ENCODE measurements at places on chromosomes 4 and X.

DNA sequence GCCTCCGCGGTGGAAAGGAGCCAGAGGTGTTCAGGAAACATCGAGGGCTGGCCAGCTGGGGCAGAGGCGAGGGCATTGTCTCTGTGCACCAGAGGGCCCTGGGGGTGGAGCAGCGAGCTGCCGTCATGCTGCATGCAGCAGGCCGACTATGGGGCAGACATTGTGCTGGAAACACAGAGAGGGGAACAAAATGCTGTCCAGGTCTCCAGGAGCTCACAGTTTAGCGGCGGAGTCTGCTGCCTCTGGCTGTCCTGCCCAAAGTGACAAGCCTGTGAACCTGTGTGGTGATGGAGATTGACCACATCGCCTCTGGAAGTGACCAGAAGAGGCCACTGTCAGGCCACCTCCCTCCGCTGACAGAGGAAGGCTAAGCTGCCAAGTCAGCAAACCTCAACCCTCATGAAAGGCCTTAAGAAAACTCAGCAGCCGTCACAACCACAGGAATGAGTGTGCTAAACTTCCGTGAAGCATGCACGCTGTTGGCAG, 20.1 kb upstream of the SASH3 start:
- DNase-seq, result peak; percentile 55

DNA sequence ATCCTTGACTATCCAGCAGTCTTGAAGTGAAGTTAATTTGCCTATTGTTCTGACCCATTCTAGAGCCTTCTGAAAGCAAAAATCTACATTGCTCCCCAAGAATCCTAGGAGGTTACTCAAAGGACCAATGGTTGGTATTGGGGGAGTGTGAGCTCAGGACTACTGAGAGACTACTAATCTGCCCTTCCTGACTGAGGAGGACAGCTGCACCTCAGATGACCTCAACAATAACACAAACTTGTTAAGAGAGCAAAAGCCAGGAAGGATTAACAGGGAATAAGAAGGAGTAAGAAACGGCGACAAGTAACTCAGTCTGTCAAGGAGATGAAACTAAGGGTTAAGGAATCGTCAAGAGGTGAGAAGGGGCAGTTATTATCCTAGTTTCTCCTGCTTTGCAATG, 43.4 kb downstream of the IDS start:
- DNase-seq, result no peak

DNA sequence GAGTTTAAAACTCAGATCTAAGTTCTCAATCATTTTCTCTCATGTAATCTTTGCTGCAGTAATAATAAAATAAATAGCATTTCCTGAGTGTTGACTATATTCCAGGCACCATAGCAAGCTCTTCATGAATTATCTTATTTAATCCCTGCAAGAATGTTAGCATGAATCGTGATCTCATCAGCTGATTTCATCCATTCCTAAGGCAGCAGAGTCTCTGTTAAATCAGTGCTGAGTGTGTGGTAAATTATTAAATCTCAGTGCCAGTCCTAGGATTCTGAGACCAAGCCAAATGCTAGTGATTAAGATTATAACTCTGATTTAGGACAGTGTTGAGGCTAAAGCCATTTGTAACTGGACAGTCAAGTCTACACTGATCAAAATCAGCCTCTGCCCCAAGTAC, 240.3 kb upstream of the TAPT1 start:
- DNase-seq, result no peak

DNA sequence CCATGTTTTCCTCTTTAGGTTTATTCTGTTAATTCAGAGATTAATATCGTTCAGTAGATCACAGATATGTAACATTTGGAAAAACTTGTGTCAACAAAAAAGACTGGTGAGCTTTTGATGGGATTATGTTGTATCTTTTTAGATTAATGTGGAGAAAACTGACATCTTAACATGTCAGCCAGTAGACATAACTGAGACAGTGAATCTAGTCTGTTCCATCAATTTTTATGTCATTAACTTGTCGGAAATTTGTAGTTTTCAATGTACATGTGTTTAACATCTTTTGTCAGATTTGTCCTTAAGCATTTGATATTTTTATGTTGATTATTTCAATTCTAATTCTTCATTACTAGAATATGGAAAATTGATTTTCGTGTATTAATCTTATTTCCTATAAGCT, 42.0 kb downstream of the APELA start:
- no peak for DNase-seq

- DNase-seq, result no peak
Observed at GRCh38 chr4:173189117-173189693, 20.6 kb downstream of the GALNT7 start.

GRCh38 chrX:147899379-147900114, 12.2 kb upstream of the FMR1 start:
- no peak for DNase-seq

- DNase-seq, result no peak
Observed at GRCh38 chrX:47620303-47620685, 637 bp upstream of the SYN1 start.

DNA sequence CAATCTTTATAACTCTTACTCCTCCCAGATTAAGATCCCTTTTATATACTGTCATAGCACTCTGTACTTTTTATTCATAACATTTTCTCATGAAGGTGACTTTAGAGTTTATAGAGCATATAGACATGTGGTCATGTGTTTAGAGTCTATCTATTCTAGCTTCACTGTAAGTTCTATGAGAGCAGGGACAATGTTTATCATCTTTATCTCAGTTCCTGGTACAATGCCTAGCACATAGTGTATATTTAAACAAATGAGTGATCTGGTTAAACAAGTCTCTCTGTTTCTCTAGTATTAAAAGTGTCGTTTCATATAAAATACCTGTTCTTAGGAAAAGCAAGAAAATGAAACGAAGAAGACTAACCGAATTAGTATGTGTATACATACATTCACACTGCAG, 3.2 kb downstream of the CXCL6 start:
- no peak for DNase-seq

GRCh38 chr4:99395595-99396364, 39.4 kb downstream of the ADH7 start:
- no peak for DNase-seq

DNA sequence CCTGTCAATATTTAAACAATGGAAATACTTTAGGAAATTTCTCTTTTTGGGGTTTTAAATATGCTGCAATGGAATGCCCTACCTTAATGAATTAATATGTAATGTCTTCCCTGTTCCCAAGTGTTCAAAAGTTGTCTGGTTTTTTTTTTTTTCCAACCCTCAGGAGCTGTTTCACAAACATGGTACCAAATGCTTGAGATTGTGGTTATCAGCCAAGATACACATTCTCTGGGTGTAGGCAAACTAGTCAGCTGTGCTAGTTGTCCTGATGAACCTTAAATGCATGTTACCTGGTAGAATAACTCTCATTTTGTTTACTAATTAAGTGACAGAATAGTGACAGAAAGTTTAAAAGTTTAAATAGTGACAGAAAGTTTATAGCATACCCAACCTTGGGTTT, 50.7 kb downstream of the FHL1 start:
- no peak for DNase-seq

DNA sequence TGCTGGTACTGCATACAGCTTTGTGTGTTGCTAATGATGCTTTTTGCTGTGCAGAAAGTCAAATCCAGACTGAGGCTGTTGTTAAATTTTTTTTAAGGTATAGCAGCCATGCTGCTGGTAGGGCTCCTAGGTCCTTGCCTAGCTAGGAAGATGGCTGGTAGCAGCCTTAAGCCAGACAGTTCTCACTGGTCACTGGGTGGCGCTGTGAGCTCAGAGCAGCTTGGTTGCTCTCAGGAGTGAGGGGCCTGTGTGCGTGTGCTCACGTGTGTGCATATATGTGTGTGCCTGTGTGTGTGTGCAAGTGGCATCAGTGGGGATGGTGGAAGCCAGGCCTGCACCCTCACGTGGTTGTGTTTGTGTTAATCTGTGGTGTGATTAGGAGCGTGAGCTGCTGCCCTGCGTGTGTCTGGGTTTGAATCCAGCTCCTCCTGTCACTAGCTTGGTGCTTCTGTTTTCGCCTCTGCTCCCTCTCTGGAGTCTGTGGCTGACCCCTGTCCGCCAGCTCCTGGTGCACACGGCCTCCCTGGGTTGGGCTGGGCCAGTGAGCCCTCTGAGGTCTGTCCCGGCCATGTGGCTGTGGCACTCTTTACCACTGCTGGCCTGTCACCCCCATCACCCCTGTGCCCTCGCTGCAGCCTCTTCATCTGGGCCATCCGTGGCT, 46.1 kb downstream of the SORCS2 start:
- no peak for DNase-seq

DNA sequence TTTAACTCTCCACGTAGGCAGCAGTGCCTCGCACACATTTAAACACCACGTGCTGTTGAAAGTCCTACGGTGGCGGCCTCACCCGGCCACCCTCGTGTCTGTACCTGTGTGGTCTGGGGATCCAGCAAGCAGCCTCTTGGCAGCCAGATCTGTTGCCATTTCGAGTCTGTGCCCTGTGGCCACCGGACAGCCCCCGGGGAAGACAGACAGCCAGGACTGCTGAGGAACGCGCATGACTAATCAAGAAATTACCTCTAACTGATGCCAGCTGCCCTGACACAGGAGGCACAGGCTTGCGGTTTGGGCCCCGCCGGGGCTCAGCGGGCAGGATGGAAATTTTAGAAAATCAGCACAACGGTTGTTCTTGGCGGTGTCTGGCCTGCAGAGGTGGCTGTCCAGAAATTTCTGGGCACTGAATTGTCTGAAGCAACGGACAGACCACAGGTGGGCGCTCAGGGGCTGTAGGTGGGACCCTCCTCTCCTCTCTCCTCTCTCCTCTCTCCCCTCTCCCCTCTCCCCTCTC, 15.6 kb upstream of the ASMTL start:
- DNase-seq, result peak; percentile 80

DNA sequence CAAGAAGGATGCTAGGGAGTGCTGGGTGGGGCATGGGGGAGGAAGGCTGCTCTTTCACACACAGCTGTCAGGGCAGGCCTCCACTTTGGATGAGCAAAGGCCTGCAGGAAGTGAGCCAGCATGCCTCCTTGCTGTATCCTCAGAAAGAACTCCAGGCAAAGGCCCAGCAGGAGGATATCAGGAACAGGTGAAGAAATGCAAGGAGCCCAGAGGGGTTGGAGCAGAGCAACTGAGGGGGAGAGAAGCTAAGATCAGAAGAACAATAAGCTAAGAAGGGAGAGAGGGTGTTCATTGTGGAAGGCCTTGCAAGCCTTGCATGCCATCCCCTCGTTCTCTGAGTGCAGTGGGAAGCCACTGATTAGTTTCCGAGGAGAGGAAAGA, 115.1 kb downstream of the CAMK2D start:
- DNase-seq, result no peak

DNA sequence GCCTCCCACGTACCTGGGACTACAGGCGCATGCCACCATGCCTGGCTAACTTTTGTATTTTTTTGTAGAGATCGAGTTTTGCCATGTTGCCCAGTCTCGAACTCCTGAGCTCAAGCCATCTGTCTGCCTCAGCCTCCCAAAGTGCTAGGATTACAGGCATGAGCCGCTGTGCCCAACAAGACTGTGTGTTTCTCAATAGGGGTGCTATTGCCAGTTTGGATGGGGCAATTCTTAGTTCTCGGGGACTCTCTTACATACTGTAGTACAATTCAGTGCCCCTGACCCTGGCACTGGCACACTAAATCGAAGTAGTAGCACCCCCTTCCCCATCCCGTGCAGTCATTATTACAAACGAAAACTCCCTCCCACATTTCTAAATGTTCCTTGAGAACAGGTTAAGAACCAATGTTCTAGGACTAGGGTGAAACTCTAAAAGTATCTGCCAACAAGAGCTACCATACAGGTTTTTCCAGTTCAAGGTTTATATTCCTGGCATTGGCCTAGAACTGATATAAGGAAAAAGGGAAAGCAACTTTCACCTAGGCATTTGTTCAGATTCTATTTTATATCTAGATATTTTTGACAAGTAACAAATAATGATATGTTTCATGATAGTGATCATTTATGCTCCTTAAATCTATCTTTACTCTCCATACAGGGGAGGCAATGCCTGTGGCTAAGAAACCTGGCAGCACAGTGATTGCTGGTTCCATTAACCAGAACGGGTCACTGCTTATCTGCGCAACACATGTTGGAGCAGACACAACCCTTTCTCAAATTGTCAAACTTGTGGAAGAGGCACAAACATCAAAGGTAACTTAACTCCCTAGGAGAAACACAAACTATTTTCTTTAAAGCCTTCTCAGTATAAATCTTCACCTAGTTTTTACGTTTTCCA, 50.4 kb upstream of the PGAM4 start:
- no peak for DNase-seq

DNA sequence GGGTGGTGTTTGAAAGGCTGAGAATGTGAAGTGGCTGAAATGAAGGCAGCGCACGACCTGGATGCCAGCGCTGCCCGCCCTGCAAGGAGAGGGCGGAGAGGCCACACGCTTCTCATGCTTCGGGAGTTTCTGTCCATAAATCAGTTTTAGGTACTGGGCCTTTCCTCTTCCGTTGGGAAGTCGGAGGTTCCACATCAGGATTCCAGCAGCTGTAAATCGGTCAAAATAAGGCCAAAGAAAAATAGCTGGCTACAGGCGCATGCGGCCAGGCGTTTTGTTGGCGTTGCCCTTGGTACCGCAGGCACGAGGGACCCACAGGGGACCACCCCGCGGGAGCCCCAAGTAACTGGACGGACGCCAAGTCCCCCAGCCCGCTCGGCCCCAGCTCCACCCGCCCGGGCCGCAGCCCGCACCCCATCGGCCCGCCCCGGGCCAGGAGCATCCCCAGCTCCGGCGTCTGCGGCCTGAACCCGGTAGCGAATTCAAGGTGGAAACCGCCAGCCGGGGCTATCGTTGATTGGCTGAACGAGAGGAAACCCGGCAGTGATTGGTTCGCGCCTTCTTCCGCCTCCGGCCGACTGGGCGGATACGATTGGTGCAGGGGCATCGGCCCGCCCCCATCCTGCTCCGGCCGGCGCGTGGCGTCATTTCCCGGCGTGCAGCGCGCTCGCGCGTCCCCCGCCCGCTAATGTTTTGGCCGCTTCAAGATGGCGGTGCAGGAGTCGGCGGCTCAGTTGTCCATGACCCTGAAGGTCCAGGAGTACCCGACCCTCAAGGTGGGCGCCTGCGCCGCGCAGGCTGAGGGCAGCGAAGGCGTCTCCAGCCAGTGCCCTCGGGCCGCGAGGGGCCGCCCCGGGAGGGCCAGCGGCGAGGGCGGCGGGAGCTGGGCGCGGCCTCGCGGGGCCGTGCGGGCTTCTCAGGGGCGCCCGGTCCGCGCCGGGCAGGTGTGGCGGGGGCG, at the start of gene MAEA:
Gene MAEA, plus strand, starts transcription at position 685 of the 958 bp plus-strand sequence. Its CDS starts 23 bp downstream, at position 708.
- DNase-seq, result peak; percentile 96

- no peak for DNase-seq
Observed at GRCh38 chr4:32574803-32575202, 1854.6 kb downstream of the PCDH7 start.

GRCh38 chrX:34332334-34332733, 200.2 kb upstream of the FAM47A start:
- no peak for DNase-seq

DNA sequence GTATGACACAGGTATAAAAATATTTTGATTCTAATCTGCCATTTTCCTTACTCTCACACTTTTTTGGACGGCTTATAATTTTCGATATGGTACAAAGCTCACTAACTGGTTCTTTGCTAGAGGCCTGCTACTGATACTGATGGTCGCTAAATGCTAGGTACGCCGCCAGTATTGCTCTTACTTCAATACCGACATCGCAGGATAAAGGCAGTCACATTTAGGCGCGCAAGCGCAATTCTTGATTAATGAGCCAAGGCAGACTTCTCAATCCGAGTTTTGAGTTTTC, 557 bp upstream of the USP38 start:
- no peak for DNase-seq
